Cortex of kidney (tissue), 1 donor: ENCODE measurements at places on chromosomes 11 and 22.

DNA sequence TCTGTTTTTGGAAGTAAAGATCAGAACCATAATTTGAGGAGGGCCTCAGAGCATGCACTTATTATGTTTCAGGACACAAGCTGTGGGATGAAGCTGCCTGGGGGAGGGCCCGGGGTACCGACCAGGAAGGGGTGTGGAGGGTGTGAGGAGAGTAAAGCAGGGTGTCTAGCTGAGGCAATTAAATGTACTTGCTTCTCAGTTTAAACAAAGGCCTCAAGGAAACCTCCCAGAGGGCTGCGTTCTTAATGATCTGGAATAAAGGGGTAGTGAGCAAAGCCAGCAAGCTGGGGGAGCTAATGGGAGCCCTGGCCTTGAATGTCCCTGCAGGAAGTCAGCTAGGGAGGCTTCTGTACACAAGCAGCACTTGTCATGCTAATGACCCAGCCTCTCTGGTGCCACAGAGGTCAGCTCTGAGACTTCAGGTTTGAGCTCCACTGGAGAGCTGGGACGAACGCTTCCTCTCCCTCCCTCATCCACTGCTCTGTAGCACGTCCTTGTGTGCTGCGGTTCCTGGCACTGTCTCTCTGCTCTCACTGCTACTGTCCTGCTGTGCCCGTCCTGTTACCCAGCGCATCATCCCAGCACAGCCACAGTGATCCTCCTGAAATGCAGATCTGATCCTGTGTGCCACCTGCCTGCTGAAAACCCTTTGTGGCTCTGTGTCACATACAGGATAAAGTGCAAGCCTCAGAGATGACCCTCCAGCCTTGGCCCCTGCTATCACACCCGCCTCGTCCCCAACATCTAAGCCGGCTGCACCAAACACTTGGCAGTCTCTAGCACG, 159.7 kb downstream of the DBX1 start:
- no peak for DNase-seq

DNA sequence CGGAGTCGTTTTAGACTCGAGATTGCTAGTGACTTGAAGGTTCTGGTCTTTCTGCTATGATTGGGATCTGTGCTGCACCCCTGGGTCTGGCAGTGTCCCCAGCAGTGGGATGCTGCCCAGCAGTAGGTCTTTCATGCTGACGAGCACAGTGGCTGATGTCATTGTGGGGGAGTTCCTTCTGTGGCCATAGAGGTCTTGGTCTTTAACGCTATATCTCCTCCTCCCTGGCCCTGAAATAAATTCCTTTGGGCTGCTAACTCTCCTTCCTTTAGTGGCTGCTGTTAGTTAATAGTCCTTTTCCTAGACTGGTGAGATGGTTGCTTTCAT, 136.3 kb downstream of the TEAD1 start:
- DNase-seq, result no peak

GRCh38 chr11:92347454-92347853, 122.8 kb downstream of the FAT3 start:
- no peak for DNase-seq

- DNase-seq, result no peak
Measured at GRCh38 chr11:19735157-19735908, 22.7 kb downstream of the NAV2 start.

DNA sequence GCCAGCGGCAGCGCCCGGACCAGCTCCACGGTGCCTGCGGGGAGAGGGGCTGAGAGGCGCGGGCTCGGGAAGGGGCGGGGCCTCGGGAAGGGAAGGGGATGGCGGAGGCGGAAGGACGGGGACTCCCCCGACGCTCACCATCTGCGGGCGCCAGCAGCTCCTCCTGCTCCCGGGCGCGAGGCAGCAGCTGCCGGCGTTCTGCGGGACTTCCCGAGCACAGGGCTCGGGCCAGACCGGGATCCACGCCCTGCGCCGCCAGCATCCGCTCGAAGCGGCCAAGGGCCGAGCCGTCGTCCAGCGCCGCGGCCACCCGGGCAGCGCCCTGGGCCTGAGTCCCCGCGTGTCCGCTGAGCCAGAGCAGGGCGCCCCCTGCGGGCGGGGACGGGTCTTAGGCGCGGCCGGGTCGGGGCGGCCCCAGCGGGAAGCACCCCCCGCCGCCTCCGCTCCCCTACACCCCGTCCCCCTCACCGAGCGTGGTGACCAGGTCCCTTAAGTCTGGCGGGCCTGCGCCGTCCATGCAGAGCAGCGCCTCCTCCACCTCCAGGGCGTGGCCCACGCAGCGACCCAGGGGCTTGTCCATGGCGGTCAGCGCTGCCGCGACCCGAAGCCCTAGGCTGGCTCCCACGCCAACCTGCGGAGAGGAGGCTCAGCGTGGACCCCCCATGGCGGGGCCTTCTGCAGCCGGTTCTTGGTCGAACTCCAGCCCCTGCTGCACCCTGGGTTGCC, 873 bp upstream of the SCO2 start:
- DNase-seq, result no peak

DNA sequence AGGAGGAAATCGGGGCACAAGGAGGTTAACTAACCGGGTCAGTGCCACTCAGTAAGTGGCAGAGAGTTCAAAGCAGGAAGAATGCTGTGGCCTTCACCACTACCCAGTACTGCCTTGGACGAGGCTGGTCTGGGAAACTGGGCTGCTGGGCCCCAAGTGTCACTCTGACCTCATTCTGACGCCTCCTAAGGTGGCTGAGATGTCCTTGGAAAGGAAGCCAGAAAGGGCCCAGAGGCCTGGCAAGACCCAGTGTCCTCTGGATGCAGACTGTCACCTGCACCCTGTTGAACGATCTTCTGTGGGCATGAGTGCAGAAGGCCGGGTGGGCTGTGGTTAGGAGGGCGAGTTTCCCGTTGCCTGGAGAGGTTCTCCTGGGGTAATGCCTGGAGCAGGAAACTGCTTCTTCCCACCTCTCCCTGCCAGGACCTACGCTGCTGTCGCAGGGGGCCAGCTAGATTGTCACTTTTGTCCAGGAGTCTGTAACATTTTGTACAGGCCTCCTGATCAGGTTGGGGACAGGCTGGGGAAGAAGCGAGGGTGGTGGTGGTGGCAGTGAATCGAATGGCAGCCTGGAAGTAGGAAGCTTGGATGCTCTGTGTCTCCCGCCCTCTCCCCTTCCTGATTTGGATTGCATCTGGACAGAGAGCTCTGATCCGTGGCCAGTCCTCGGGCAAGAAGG, 105.1 kb downstream of the ST3GAL4 start:
- no peak for DNase-seq

- DNase-seq, result no peak
Measured at GRCh38 chr11:96338910-96339705, 3.9 kb downstream of the MAML2 start.

- DNase-seq, result no peak
Measured at GRCh38 chr11:84345597-84345996, 1059.4 kb upstream of the CCDC90B start.

DNA sequence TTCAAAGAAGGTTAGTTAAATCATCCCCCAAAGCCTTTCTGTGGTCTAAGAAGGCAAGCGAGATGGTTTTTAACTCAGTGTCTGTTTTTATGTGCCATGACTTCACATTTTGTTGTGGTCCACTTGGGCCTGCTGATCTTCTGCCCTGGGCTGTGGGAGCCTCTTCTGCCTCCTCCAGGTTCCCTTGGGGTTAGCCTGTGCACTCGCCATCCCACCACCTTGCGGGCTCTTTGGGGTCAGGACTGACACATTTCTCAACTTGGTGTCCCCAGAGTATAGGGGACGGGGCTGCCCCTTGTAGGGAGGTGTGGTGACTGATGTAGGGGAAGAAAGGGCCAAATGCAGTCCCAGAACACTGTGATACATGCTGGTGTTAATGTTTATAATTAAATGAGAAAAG, 207.0 kb downstream of the TBC1D22A start:
- no peak for DNase-seq

DNA sequence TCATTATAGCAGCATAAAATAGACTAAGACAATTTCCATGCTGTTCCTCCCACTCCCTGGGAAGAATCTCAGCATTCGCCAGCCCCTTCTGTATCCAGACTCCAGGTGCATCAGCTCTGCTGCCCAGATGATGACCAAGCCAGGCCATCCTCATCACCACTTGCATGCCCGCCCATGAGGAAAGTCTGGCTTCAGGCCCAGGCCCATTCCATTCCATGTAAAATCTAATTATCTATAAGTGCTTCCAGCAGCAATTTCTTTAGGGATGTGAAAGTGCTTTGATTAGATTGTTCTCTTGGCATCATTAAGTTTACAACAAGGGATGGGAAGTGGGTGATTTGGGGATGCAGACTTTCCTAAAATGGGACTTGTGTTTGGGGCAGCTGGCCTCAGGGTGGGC, 100.3 kb downstream of the INSC start:
- DNase-seq, result no peak

GRCh38 chr11:118232659-118233058, 7.8 kb upstream of the JAML start:
- no peak for DNase-seq

GRCh38 chr11:67262731-67263675, 3.3 kb upstream of the GRK2 start:
- no peak for DNase-seq

DNA sequence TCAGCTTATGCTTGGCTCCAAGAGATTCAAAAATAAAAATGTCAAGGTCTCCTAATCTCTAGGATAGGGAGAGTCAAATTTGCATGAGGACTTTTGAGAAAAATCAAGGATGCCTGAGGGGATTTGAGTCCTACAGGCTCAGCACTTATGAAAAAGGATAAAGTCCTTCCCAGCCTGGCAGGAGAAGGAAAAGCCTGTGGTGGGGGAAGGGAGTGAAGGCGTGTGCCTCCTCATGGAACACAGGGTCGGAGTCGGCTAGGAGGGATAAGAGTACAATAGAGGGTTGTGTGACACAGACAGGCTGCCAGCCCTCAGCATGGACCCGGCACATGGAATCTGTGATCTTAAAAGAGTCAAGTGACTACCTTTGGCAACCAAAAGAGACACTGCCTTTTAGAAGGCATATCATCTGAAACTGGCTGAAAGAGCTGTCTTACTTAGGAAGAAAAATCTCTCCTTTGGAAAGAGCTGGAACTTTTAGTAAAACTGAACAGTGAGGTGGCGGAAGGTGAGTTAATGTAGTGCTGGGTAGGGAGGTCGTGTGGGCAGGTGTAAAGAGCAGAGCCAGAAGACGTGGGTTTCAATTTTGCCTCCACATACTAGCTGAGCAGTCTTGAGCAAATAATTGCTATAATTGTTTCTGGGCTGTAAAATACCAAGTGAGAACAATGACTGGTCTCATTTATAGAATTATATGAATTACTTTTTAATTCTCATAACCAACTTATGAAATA, 58.8 kb upstream of the RDX start:
- no peak for DNase-seq

- no peak for DNase-seq
Measured at GRCh38 chr11:75428281-75428724, 4.7 kb downstream of the KLHL35 start.

DNA sequence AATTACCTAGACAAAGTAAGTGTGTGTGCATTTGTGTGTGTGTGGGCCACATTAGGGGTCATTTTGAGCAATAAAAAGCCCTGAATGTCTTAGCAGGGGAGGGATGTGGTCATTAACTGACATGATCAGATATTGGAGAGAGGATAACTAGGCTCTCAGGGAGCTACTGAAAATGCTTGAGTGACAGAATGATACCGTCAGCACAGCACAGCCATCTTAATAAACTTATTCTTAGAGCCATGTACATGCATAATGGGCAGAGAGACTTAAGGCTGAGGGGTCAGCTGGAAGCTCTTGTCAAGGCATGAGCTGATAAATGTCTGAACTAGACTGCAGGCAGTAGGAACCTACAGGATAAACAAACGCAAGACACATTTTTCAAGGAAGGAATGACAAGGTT, 239.1 kb upstream of the NCAM1 start:
- no peak for DNase-seq

DNA sequence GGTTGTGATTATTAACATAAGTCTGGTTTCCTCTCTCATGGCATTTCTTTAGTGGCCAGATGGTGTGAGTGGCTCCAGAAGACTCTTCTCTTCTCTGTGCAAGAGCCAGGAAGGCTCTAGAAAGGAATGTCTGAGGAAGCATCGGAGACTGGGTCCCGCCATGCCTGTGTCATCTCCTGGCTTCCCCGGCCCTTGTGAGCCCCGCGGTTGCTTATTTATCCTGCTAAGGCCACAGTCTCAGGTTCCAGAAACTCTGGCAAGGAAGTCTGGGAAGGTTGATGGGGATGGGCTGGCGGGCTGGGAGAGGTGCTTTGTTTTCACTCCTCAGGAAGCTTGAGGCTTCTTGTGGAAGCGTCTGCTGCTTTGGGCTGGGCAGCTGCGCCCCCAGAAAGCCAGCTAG, 18.9 kb downstream of the BCR start:
- DNase-seq, result no peak

DNA sequence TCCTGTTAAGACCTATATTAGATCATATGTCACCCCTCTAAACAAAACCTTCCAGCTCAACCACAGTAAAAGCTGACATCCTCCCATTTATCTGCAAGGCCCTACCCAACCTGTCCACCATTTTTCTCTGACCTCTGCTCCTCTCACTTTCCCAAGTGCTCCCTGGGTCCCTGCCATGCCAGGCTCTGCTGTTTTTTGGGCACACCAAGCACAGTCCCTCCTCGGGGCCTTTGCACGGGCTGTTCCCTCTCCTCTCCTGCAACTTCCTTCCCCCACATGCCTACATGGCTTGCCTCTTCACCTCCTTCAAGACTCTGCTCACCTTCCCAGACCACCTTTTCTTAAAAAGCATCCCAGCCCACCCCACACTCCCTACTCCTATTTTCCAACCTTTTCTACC, 9.8 kb downstream of the TST start:
- no peak for DNase-seq

GRCh38 chr22:49466878-49467595, 360.6 kb downstream of the BRD1 start:
- DNase-seq, result no peak

GRCh38 chr11:92623055-92623454, 346.4 kb upstream of the MTNR1B start:
- no peak for DNase-seq

- no peak for DNase-seq
Measured at GRCh38 chr22:36765131-36765942, 10.6 kb downstream of the IFT27 start.

- DNase-seq, result no peak
Measured at GRCh38 chr11:78156127-78156844, 16.9 kb upstream of the ALG8 start.

DNA sequence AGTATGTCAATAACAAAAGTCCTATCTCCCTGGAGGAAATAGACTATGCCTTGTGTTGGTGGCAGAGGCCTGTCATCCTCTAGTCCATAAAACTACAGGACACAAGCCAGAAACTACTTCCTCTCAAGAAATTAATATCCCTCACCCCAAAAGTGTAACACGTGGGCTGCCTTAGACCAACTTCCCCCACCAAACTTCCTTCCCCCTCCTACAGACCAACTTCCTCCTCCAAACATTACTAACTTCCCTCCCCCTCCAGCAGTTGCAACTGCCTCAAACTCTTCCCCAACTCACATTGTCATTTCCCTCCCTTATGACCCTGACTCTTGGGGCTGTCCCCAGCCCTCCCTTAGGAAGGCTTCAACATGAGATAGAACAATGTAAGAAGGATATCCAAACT, 6.3 kb downstream of the OR52K2 start:
- DNase-seq, result no peak

GRCh38 chr11:65440831-65441499, 18.4 kb downstream of the NEAT1 start:
- DNase-seq, result no peak
